H1 (cell line): ENCODE measurements at places on chromosomes 1 and 21.
A peak's percentile ranks its signal among the peaks of the same experiment; 100 is the strongest.

DNA sequence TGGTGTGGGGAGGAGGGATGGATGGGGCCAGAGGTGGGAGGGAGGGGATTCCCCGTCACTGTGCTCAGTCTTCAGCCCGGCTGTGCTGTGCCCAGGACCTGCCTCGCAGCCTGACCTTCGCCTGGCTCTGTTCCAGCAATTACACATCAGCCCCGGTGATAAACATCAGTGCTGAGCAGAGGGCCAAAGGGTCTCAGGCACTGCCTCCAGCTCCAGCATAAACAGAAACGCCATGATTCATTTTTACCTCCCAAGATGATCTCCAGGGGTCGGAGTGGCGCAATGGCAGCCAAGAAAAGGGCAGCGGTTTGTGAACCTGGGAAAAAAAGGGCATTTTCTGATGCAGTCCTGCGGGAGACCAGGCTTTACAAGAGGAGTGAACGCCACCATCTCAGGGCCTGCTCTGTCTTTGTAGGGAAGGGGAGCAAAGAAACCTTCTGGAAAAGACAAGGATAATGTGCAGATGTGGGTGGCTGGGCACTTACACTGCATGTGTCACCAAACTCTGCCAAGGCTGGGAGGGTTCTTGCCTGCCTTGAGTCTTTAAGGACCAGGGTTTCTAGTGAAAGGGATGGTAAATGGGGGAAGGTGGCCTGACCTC lies 28.1 kb downstream of the SHISA4 start:
- DNase-seq = no peak

GRCh38 chr1:116999596-116999995 lies 2.0 kb upstream of the CD101 start:
- no peak for DNase-seq

DNA sequence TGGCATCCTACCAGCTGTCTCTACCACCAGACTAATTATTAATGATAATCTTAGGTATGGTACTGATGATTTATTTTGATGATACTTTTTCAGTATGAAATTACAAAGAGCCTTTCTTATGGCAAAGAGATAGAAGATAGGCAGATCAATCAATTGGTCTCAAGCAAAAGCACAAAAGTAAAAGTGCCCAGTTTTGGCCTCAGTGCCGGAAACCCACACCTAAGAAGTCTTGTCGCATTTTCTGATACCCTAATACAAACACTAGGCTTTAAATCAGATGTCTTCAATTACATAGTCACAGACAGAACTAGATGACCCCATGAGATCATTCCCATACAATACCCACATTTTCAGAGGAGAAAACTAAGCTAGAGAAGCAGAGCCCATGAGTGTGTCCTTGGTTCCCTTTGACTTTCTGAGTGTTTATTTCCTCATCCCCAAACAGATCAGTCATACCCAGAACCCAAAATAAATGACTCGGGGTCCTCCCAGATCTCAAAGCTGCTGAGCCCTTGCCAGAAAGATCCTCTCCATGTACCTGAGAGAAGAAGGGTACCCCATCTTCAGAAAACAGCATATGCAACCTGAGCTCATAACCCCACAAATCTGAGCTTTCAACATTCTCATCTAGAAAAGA lies 7.7 kb downstream of the ITPKB start:
- DNase-seq = no peak

DNA sequence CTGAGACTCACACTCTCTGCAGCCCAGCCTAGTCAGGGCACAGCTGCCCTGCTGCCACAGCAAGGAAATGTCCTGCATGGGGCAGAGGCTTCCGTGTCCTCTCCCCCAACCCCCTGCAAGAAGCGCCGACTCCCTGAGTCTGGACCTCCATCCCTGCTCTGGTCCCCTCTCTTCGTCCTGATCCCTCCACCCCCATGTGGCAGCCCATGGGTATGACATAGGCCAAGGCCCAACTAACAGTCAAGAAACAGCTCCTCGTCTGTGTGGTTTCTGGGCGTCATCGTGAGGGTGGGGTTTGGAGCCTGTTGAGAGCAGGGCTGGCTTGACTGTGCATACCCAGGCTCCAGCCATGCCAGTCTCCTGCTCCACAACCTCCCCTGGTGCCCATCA lies 19.5 kb downstream of the FAAH start:
- peak; percentile 70 for DNase-seq

GRCh38 chr1:211066781-211067384 lies 67.1 kb downstream of the KCNH1 start:
- no peak for DNase-seq

GRCh38 chr1:154711416-154711815 lies 103.4 kb upstream of the ADAR start:
- DNase-seq = no peak

DNA sequence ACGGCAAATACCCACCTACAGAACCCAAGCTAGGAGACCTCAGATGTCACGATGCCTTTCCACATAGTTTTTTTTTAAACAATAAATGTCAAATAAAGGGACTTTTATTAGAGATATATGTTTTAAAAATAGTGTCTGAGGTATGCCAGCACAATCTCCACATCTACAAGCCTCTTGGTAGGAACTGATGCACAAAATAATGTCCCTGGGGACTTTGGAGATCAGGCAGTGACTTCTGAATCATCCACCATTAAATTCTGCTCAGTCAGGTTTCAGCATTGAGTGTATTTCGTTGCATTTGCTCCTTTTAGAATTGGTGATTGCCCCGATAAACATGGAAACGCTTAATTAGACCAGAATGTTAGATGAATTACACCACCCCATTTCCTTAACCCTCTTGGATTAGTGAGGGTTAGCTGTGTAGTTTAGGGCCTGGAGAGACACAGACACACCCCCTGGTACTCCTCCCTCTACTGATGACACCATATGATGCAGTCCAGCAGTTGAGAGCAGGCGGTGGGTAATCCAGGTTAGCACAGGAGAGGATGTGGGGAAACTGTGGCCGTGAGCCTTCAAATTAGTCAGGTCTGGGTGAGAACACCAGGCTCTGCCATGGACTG lies 33.6 kb downstream of the LGR6 start:
- no peak for DNase-seq

DNA sequence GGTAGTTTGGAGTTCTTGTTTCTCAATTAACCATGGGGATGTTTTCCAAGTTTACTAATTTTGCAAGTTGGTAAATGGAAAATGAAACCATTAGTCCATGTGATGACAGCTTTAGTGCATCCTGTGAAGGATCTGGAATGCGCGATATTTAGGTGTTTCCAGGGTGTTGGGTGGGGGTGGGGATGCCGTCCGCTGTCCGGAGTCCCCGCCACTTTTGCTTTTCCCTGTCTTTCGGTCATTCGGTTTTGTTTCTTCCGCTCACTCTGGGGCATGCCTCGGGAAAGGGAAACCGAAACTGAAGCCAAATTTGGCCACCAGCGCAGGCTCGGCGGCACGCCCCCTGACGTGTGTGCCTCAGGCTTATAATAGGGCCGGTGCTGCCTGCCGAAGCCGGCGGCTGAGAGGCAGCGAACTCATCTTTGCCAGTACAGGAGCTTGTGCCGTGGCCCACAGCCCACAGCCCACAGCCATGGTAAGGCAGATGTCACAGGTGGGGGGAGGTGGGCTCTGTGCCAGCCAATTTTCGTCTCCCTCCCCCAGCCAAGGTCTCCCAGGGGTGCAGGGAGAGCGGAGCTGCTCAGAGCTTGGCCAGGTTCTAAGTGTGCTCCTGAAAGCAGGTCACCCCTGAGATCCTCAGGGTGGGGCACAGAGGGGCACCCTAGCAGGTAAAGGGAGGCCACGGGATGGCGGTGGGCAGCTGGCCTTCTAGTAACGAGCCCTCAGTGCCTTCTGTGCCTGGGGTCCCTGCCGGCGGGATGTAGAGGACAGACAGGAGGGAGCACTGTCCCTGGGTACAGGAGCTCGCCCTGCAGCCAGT lies at the start of gene ISG15:
ISG15 (plus strand) TSS at position 393 of the 817 bp plus-strand sequence; CDS start at position 470, 77 bp downstream.
- no peak for DNase-seq

DNA sequence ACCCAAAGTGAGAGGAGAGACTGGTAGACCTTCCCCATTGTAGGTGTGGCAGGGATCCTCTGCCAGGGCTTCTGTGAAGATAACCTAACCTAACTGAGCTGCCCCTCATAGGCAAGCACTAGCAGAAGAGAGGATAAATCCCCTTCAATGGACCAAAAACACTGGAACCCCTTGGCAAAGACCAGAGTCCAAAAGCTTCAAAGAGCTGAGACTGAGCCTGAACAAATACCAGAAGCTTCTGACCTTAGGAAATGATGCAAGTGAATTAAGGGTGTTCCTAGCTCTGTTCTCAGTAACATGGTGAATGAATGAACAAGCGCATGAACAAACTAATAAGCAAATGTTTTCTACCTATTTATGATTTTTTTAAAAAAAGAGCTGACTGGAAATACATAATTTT lies 123.2 kb downstream of the RRAGC start:
- DNase-seq = no peak

- DNase-seq = no peak
Measured at GRCh38 chr1:178954937-178955336, 70.8 kb upstream of the FAM20B start.

- no peak for DNase-seq
Measured at GRCh38 chr1:206829282-206829681, 36.1 kb upstream of the IL20 start.

DNA sequence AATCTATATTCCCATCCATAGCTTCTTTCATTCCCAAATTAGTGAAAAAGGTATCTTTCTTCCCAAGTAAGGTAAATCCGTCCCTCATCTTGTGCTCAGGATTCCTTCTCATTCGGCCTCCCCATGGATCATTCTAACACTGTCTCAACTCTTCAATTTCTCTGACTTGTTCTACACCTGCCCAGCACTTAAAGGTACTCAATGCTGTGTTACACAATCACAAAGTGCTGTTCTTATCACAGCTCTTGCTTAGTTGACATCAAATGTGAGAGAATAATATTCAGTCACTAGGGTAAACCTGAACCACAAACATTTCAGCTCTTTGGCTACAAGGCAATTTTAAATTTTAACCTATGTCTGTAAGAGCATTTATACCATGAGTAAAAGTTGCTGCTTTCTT lies 94.8 kb downstream of the DIRAS3 start:
- no peak for DNase-seq

DNA sequence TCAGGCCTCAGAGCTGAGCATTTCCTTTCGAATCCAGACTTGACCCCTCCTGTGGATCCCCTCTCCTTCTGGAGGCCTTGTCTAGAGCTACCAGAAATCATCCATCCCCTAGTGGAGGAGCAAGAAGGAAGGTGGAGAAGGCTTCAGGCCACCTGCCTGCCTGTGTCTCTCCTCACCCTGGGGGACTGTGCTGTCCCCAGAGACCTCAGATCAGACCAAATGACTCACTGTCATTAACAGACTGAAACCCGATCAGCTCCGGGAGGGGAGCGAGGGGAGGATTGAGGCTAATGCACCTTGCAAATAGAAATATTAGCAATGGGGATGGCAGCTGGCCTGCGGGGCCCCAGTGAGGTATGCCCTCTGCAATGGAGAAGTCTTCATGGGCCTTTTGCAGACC lies 2.1 kb downstream of the MYBPH start:
- no peak for DNase-seq

- DNase-seq = no peak
Measured at GRCh38 chr1:12409681-12410080, 179.9 kb downstream of the VPS13D start.

DNA sequence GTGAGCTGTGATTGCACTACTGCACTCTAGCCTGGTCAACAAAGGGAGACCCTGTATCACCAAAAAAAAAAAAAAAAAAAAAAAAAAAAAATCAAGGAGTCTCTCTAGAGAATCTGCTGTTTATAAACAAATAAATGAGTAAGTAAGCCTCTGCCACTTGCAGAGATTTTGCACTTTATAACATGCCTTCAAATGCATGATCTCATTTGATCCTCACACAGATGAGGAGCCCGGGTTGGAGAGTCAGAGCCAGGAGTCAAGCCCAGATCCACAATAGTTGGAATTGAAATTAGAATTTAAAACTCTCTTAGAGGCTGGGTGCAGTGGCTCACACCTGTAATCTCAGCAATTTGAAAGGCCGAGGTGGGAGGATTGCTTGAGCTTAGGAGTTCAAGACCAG lies 4.0 kb downstream of the PRELP start:
- no peak for DNase-seq

- no peak for DNase-seq
Measured at GRCh38 chr1:200925831-200926230, 31.1 kb downstream of the INAVA start.

GRCh38 chr21:27513016-27513415 lies 546.1 kb upstream of the ADAMTS5 start:
- DNase-seq = no peak

DNA sequence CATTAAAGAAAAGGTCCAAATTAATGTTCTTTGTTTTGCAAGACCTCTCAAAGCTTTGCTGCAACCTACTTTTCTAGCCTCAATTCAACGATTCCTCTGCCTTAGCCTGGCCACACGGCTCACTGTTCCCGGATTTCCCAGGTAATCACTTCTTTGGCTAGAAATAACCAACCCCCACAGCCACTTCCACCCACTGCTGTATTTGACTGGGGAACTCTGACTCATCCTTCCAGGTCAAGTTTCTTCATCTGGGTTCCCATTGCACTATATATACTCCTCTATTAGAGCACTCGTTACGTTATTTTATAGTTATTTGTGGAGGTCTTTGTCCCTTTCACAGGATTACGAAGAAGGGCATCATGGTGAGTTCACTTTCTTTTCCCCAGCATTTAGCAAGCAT lies 185.9 kb downstream of the CACNA1E start:
- DNase-seq = no peak

- DNase-seq = no peak
Measured at GRCh38 chr1:214303141-214303930, 22.4 kb downstream of the SMYD2 start.

DNA sequence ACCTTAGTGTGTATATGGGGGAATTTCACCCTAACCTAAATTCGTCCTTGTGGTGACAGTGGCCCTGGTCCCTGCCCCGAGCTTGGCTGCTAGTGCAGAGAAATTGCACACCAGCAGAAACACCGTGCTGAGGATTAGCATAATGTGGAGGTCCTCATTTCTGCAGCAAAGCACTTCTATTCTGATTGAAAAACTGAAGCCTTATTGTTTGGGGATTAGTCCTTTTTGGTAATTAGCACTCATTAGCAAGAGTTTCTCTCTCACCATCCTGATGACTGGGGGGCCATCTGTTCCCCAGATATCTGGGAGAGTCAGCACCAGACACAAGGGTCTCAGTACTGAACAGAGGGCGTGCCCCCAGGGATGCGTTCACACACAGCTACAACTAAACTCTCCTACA lies 55.2 kb downstream of the AJAP1 start:
- no peak for DNase-seq

GRCh38 chr1:112513112-112513870 lies 4.5 kb downstream of the WNT2B start:
- no peak for DNase-seq

DNA sequence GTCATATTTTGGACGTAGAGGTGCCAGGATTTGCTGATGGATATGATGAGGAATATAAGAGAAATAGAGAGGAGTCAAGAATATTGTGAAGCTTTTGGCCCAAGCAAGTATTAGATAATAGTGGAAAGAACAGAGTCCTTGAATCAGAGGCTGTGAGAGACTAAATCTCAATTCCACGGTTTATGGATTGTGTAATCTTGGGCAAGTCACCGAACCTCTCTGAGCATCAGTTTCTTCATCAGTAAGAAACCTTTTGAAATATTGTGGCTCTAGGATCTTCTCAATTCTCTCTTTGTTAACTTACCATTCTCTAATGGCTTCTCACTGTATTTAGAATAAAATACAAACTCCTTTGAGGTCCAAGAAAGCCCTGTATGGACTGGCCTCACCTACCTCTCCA lies 77.6 kb downstream of the RPS6KA1 start:
- no peak for DNase-seq

- DNase-seq = peak; percentile 92
Measured at GRCh38 chr1:153626904-153627714, at the start of gene S100A13. Gene S100A13, minus strand, starts transcription at chr1:153627505. Its CDS starts 1,033 bp downstream, at chr1:153626472.
